LNCaP clone FGC (cell line): ENCODE measurements at places on chromosomes 7 and 10.

DNA sequence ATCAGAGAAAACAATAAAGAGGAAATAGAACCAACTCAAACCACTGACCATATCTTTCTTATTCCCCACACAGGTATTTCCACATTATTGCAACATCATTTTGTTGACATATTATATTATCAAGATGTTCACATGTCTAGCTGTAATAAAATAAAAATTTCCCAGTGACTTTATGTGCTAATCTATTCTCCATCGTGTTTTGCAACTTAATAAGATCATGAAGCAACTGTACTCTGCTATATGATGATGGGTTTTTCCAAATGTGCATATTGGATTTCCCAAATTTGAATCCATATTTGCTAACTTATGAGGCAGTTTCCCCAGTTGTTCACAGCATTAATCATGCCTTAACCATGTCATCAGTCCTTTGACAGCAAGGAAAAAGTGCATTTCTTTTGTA is 127.8 kb downstream of the ITGB8 start:
- DNase-seq: peak; percentile 14

DNA sequence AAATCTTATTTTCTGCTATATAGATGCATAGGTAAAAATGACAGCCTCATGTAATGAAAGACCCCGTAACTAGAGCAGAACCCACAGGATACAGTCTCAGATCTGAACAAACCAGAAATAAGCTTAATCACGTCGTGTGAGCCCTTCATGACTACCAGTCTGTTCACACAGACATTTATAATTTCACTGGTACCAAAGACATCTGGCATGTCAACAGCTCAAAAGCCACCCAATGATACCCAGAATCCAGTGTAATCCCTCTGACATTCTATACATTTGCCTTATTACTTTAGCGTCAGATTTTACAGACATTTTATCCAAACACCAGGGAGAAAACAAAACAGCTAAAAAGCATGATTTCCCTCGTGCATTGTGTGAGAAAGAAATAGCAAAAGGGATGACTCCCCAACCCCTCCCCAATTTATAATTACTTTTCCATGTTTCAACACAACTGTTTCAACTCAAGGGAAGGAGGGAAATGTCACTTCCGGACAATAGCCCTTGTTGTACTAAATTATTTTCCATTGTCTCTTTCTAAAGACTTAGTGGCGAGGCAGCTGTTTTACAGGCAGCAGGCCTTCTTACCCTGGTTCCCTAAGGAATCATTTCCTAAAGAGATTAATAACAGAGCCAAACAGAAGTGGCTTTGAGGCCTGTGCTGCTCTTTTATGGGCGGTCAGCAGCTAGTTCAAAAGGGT is 33.2 kb downstream of the DOCK4 start:
- DNase-seq: no peak

DNA sequence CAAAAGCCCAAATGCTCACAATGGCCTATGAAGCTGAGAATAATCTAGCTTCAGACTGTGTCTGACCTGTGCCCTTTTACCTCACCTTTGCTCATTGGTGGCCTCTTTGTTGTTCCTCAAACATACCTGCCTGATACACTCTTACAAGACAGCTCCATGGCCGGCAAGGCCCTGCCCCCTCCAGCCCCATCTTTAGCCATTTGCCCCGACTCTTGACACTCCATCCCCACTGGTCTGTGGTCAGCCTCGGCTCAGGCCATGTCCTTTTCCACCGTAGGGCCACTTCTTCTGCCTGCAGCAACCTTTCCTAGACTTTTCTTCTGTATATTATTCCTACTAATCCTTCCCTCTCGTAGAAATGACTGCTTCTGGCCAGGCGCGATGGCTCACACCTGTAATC is 265.2 kb downstream of the RPS24 start:
- no peak for DNase-seq

GRCh38 chr7:50335795-50336754 is 31.6 kb downstream of the IKZF1 start:
- DNase-seq: no peak

DNA sequence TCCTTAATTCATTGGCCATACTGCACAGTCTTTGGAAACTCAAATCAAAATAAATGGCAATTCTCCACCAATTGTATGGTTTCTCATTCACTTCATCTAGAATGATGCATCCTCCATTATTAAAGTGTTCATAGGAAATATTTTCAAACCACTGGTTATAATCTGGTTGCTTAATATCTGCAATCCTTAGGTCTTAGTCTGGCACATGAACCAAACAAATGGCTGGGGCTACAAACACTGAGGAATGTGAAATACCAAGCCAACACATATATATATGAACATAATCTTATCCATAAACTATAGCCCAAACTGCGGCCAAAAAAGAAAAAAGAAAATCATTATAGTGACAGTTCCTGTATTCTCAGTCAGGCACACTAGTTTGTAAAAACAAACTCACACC is 5.7 kb upstream of the MSS51 start:
- no peak for DNase-seq

DNA sequence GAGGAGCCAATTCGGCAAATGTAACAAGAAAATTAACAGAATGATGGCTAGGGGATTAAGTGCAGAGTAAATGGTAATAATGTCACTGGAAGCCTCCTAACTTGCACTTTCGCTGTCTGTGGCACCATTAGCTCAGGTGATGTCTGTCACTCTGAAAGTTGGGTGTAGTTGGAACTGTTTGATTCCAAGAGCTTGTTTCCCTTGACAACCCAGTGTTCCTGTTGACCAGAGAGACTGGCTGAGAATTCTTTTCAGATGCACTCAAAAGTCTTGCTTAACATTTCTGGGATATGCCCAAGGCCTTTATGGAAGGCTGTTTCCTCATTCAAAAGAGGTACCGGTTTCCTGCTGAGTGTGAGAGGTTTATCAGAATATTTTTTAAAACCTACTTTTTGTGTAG is 49.6 kb downstream of the PLPP4 start:
- DNase-seq: no peak

DNA sequence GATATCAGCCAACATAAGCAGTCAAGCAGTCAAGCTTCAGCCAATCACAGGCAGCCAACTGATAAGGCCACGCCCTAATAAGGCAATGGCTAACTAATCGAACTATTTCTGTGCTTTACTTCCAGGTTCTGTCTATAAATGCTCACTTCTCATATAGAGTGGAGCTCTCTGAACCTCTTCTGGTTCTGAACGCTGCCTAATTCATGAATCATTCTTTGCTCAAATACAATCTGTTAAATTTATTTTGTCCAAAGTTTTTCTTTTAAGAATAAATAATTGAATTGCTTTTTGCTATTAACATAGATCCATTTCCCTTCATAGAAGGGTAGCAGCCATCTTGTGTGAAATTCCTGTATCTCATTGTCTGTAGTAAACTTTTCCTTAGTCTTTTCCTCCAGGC is 97.9 kb upstream of the TMEM72 start:
- no peak for DNase-seq

- DNase-seq: no peak
Measured at GRCh38 chr7:1925973-1926907, 256.2 kb downstream of the ELFN1 start.

- no peak for DNase-seq
Measured at GRCh38 chr7:143379611-143380259, 1.4 kb upstream of the ZYX start.

GRCh38 chr10:100520811-100521210 is 1.1 kb upstream of the SEC31B start:
- no peak for DNase-seq

DNA sequence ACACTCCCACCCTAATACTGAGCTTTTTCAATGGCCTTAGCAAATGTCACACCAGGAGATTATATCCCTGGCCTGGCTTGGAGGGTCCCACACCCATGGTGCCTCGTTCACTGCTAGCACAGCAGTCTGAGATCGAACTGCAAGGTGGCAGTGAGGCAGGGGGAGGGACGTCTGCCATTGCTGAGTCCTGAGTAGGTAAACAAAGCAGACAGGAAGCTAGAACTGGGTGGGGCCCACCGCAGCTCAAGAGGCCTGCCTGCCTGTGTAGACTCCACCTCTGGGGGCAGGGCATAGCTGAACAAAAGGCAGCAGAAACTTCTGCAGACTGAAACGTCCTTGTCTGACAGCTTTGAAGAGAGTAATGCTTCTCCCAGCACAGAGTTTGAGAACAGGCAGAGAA is 338.9 kb upstream of the MBL2 start:
- DNase-seq: no peak

DNA sequence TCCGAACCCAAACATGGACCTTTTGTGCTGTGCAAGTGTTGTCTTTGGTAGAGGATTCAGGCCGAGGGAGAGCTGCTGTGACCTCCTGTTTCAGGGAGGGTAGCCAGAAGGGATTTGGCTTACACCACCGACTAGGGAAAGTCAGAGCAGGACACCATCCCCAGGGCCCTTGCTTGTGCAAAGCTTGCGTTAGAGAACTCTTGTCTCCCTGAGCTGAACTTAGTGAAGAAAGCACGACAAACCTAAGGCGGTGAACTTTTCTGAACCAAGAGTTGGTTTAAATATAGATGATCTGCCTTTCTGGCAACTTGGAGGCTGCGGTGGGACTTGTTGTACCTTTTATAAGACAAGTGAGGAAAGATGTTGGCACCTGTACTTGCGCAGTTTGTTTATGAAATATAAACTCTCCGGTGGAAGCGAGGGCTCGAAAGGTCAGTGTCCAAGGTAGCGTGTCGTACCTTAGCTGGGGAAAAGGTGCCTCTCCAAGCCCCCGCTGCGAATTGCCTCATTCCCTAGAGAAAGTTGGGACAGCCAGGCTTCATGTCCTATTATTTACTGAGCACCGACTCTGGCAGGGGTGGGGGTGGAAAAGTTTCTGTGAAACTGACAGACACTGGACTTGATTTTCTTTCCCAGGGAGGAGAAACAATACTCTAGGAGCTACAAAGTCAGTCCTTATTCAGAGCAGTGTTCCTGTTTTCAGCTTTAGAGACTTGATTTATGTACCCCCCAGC is 31.6 kb downstream of the WBP1L start:
- peak; percentile 56 for DNase-seq

- DNase-seq: no peak
Measured at GRCh38 chr10:102121739-102122372, 1.7 kb upstream of the LDB1 start.

DNA sequence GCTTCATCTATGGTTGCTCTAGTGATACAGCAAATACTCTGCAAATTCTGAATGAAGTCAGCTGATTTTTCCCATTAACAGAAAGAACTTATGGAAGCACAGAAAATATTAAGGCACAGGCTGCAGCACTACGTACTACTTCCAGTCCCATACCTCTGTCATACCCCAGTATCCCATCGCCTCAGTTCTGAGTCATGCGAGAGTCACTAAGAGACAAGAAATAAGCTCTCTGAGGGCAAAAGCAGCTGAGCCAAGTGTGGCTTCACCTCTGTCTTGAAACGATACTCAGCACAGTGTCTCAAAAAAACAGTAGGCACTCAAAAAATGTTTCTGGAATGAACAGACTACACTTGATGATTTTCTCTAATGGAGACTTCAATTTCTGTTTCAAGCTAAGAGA is 48.2 kb downstream of the EZH2 start:
- no peak for DNase-seq

- no peak for DNase-seq
Measured at GRCh38 chr7:127885843-127886242, 145.4 kb downstream of the LRRC4 start.

DNA sequence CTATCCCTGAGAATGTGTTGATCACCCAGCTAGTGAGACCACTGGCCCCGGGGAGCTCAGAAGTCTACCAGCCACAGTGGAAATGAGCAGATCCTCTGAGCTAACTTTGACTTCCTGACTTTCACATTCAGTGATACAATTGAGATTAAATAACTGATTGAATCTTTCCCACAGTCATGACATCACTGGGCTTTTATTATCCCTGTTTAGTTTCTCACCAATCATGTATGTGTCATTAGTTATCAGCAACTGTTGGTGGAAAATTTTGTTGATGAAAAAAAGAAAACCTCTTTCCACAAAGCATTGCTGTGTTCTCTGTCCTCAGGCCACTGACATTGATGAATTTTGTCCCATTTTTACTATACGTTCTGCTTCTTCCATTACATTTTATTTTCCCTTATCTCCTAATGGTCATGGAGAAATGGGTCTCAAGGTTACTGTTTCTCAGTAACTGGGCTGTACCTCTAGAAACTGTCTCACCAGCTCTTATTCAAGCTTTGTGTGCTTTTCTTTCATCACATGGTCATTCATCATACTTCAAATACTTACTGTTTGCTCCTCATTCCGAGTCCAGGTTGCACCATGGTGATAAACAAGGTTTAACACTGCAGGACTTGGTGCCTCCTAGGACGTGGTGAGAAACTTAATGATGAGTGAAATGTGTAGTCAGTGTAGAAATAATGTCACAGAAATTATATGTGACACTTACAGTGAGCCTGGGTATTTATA is 304.7 kb downstream of the CDK14 start:
- no peak for DNase-seq

- no peak for DNase-seq
Measured at GRCh38 chr7:8511855-8512254, 78.4 kb downstream of the NXPH1 start.

DNA sequence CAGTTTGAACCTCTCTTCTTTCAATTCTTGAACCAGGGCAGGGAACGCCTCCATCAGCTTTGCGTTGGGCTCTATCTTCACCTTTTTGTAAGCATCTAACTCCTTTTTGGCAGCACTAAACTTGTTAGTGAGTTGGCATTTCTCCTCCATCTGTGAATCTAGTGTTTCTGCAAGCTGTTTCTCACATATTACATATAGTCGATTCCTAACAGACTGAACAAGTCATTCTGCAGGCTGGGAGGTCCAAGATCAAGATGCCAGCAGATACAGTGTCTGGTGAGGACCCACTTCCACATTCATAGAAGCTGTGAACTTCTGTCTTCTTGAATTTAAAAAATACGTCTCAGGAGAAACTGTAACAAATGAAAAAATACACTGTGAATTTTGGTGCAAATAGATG is 539.7 kb downstream of the ANKRD7 start:
- no peak for DNase-seq

- no peak for DNase-seq
Measured at GRCh38 chr7:82631998-82632397, 188.4 kb upstream of the CACNA2D1 start.

GRCh38 chr10:43857931-43858315 is 209.2 kb upstream of the ZNF32 start:
- DNase-seq: no peak

- DNase-seq: no peak
Measured at GRCh38 chr7:12549106-12549505, 21.4 kb upstream of the SCIN start.

- DNase-seq: no peak
Measured at GRCh38 chr10:28242555-28243204, 60.2 kb downstream of the MPP7 start.

GRCh38 chr7:69309601-69310000 is 288.7 kb upstream of the AUTS2 start:
- no peak for DNase-seq

DNA sequence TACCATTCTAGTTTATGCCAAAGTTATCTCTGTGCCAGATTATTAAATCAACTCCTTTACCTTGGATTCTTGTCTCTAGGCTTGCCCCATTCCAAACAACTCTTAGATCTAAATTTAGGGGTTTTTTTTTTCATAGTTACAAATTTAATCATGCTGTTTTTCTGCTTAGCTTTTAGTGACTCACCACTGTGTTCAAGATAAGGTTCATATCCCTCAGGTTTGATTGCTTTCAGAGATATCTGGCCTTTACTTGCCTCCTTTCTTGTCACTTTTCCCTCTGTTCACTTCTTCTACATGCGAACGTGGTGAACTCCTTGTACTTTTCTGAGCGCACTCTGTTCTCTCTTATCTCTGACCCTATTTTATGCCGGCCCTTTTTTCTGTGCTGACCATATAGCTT is 78.2 kb downstream of the VPS50 start:
- no peak for DNase-seq

GRCh38 chr7:157904211-157904865 is 567.5 kb downstream of the DNAJB6 start:
- DNase-seq: no peak

- DNase-seq: no peak
Measured at GRCh38 chr10:102101152-102101551, 19.0 kb downstream of the LDB1 start.

- no peak for DNase-seq
Measured at GRCh38 chr7:105028004-105028403, 14.0 kb downstream of the KMT2E start.
